ENCODE measurements at places on chromosomes 1 and 21.

- no peak for DNase-seq
Observed at GRCh38 chr1:101316256-101316655, 79.4 kb downstream of the S1PR1 start.

DNA sequence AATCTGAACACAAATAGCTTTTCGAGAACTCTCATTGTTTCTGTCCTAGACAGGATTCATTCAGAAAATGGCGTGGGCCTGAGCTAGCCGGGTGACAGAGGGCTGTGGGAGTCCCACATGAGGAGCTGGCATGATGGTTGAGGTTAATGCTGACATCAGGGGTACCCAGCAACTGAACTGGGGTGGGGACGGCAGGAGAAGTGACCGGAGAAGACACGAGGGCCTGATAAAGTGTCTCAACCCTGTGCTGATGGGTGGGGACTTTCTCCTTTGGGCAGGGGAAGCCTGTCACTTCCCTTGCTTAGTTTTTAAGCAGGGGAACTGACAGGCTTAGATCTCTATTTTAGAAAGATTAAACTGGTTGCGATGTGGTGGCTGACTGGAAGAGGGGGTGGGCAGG lies 14.6 kb downstream of the CHIT1 start:
- no peak for DNase-seq

GRCh38 chr1:223330466-223330865 lies 33.5 kb downstream of the SUSD4 start:
- DNase-seq: no peak

DNA sequence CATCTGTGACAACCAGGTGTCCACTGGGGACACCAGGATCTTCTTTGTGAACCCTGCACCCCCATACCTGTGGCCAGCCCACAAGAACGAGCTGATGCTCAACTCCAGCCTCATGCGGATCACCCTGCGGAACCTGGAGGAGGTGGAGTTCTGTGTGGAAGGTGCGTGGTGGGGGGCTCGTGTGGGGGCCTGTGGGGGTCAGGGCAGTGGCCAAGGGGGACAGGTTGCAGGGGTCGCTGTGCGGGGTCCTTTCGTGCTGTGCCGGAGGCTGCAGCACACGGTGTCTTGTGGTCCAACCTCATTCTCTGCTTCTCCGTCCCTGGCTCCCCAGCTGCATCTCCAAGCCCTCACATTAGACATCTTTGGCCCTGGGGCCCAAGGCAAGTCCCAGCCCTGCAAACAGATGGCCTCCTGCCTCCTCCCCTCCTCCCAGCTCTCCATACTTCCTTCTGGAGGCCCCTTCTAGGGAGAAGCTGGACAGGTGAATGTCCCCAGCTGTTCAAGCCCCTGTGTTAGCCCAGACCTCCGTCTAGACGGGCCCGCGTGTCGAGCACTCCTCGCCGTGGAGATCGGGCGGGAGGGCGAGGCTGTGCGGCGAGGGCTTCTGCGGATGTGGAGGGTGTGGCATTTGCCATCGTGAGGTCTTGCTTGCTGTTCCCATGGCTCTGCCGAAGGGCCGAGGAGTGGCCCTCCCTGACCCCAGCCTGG lies 2.5 kb downstream of the AGRN start:
- DNase-seq: no peak

DNA sequence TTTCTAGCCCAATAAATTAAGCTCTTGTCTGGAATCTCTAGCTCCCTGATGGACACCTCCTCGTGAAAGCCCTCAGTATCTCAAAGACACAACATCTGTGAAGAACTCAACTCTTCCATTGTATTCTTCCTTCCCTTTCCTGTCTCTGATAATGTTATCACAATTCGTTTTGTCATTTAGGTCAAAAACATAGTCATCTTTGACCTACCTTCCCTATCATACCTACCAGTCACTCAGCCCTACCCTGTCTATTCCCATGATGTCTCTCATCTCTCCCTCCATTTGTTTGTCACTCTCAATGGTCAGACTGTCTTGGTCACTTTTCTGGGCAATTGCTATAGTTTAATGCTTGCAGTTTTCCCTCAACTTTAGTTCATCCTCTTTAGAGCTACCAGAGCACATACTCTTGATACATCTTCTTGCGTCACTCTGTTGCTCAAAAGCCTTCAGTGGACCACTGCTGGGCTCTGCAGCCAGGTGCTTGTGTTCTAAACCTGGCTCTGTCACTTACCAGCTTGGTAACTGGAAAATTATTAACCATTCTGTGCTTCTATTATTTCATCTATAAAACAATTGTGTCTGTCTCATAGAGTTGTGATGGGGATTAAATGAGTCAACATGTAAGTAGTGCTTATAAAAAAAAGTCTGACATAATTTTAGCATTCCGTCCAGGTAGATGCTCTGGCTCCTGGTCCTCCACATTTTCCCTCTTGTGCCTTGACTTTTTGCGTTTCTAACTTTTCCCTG lies 39.6 kb downstream of the DDR2 start:
- DNase-seq: no peak

- DNase-seq: no peak
Observed at GRCh38 chr1:19606817-19607642, 37.1 kb upstream of the NBL1 start.

GRCh38 chr1:185137896-185138545 lies 18.7 kb downstream of the TRMT1L start:
- DNase-seq: no peak

GRCh38 chr1:226788965-226789364 lies 49.9 kb upstream of the ITPKB start:
- no peak for DNase-seq

- DNase-seq: no peak
Observed at GRCh38 chr1:176450526-176450925, 12.4 kb upstream of the PAPPA2 start.

GRCh38 chr1:190754666-190755065 lies 277.0 kb upstream of the BRINP3 start:
- DNase-seq: no peak

DNA sequence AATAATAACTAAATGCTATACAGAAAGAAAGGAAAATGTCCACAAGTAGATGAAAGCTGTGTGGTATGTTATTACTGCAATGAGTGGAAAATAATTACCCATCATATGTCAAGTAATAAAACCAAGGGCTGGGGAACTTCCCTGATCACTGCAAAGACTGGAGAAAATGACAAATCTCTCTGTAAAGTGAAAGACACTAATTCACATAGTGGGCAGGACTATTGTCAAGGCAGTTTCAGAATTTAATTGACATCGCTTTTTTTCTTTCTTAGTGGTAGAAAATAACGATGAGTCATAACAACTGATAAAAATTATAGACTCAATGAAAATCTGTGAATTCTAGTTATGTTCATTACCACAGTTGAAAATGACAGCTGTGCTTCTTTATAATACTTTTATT lies 153.7 kb upstream of the ST6GALNAC5 start:
- no peak for DNase-seq

Measured in GM18507 (cell line).